Right ventricle myocardium superior (tissue), 1 donor: ENCODE measurements at places on chromosomes 7 and 10. TPM values are rescaled to one million over a fixed set of nuclear protein-coding genes. Genes with fewer than 3 reads are reported as not detected.

Gene AGBL3
- total RNA-seq = 1.2 TPM

Gene OIT3
- not detected for total RNA-seq

Gene BMPR1A
- 50.2 TPM for total RNA-seq

Gene AMPH
- 1.7 TPM for total RNA-seq

Gene TFR2
- 0.13 TPM for total RNA-seq

Gene SEMA3A
- total RNA-seq = 2.2 TPM

Gene ACTR3C
- total RNA-seq = 2.9 TPM

Gene WIPF3
- total RNA-seq = 5.5 TPM

Gene LRRC18
- not detected for total RNA-seq

Gene TMEM225B
- total RNA-seq = not detected

Gene SLC29A4
- total RNA-seq = 3.9 TPM

Gene KAZALD1
- total RNA-seq = 5.0 TPM

Gene CCDC186
- total RNA-seq = 15.3 TPM

Gene HOXA13
- not detected for total RNA-seq

Gene DNAJC12
- 5.4 TPM for total RNA-seq

Gene SPDYE2
- not detected for total RNA-seq

Gene DOCK1
- 14.3 TPM for total RNA-seq

Gene PCLO
- 3.8 TPM for total RNA-seq

Gene GLRX3
- 64.7 TPM for total RNA-seq

Gene TAS2R41
- total RNA-seq = not detected

Gene ITPRID1
- not detected for total RNA-seq

Gene PDZD7
- total RNA-seq = 0.38 TPM

Gene ASZ1
- total RNA-seq = not detected

Gene NPY
- not detected for total RNA-seq

Gene CRTAC1
- total RNA-seq = 1.0 TPM

Gene SPDYE8
- total RNA-seq = not detected

Gene STAMBPL1
- total RNA-seq = 2.0 TPM
